ENCODE measurements at places on chromosomes 5 and 9. TPM values are rescaled to one million over a fixed set of nuclear protein-coding genes. Genes with fewer than 3 reads are reported as not detected.

DNA sequence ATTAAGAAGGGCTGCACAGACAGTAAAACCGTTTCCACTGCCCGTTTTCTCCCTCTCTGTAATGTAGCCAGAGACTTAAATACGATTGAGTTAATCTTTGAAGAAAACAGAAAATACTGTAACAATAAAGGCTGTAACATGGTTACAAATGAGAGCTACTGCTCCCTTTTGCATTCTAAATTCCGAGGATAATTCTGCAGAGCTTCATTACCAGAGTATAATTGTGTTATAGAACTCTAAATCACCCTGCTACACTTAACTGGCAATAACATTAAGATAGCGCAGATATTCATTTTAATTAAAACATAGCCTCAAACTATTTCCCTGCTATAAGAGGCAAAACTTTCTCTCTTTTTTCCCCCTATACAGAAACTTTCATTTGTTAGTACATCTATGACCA lies 283.7 kb upstream of the BRINP1 start:
- DNase-seq, result no peak

The ZFP62 gene
- total RNA-seq, result 10.4 TPM

The ADGRD2 gene
- not detected for total RNA-seq

- DNase-seq, result no peak
Measured at GRCh38 chr9:14687042-14687719, 6.1 kb downstream of the ZDHHC21 start.

The PFN3 gene
- total RNA-seq, result not detected

- no peak for DNase-seq
Measured at GRCh38 chr9:90964101-90965020, 162.7 kb downstream of the SYK start.

DNA sequence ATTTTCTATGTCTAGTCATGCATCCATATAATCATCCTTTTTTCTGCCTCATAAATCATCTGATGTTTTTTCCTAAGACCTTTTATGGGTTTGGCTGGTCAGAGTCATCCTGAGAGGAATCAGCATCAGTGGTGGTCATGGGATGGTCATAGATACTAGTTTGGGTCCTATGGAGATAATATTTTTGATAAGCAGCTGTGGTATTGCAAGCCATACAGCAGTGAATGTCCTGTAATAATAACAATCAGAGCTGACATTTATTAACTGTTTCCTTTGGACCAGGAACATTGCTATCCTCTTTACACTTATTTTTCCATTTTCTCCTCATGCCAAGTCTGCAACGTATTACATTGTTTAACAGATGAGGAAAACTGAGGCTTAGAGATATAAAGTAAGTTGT lies 83.1 kb downstream of the TEX10 start:
- DNase-seq, result peak; percentile 15

GRCh38 chr5:132491368-132492364 lies 1.1 kb upstream of the IRF1 start:
- DNase-seq, result no peak

The MARVELD2 gene
- total RNA-seq, result not detected

DNA sequence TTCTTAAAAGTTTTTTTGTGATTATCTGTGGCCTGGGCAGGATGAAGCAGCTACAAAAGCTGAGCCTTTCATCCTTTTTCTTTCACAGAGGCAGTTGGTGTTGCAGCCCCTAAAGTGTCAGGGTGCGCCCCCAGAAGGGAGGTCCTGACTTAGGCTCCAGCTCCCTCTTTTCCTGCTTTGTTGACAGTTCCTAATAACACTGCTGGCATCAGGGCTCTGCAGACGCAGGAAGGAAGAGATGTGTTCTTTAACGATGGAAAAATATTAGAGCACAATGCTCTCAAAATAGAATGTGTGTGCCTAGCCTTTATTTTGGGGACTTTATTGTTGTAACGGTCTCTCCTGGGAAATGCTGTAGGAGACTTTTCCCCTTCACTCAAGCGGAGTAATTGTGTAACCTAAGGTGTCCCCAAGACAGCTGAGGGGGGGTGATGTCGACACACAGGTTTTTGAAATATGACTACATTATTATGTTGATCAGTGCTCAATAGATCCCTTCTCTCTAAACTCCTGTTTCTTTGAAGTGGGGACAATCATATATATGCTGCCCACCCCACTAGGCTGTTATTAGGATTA lies 135.6 kb downstream of the SEMA6A start:
- no peak for DNase-seq

The IL4 gene
- total RNA-seq, result not detected

Measured in SK-MEL-5 (cell line).